ENCODE measurements at places on chromosomes 16 and 17.

DNA sequence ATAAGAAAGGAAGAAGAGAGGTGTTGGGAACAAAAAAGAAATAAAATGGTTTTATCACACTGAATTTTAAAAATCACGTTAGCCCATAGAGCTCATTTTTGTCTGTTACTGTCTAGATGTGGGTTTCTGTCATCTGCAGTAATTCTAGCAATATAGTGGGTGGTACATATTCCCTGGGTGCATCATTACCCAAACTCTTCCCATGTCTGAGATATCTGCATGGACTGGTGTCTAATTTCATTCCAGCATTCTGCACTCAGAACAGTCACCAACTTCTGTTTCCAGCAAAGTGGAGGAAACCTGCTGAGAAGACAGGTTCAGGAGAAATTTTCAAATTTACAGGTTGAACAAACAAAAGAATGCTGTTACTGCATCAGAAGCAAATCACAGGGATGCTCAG, 263.8 kb downstream of the CDH11 start:
- DNase-seq: no peak

DNA sequence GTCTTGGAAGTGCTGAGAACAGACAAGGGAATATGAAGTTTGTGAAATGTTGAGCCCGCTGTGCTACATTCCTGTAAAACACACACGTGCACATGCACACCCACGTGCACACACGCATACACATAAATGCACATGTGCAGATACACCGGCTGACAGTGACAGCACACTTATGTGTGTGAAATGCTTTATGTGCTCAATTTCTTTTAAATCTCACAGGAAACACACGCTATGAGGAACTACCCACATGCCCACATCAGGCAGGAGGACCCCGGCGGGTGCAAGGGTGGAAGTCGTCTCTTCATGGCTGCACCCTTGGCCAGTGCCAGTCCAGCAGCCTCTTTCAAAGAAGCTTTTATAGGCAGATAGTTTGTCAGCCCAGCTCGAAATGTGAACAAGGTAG, 561 bp upstream of the WFDC1 start:
- DNase-seq: no peak

DNA sequence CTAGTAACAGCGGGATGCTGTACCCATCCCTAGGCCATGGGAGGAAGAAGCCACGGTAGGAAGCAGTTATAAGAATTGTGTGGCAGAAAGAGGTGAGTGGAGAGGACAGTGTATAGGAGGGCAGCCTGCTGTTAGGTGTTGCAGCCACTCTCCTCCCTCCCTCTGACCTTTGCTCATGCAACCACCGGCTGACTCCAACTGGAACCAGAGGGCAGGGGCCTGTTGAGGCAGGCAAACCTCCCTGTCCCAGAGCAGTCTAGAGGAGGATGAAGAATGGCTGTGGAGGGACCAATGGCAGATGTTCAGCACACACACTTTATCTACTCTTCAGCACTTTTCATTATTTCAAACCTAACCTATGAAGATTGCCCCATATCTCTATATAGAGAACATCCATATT, 2.2 kb downstream of the TXNL4B start:
- DNase-seq: no peak

- DNase-seq: no peak
Measured at GRCh38 chr16:83533193-83533592, 274.6 kb upstream of the HSBP1 start.

- DNase-seq: no peak
Measured at GRCh38 chr17:47210105-47210504, 957 bp downstream of the MYL4 start.

GRCh38 chr17:32786169-32786568, 90.8 kb downstream of the MYO1D start:
- no peak for DNase-seq

DNA sequence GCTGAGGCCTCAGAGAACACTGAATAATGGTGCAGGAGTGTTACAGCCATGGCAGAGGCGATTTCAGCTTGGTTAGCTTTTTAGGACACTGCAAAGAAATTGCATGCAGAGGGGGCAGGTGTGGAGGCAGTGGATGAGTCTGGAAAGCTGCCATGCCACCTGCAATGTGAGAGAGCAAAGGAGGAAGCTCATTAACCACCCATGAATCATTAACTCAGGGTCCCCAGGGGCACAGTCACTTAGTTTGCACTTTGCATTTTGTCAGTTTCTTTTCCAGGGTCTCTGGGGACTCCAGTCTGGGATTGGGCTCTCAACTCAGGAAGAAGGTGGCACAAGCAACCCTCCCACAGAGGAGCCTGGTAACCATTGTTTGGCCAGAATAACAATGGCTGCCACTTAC, 132.9 kb downstream of the USP31 start:
- no peak for DNase-seq

- no peak for DNase-seq
Measured at GRCh38 chr17:49928837-49929475, 40.0 kb upstream of the DLX4 start.

DNA sequence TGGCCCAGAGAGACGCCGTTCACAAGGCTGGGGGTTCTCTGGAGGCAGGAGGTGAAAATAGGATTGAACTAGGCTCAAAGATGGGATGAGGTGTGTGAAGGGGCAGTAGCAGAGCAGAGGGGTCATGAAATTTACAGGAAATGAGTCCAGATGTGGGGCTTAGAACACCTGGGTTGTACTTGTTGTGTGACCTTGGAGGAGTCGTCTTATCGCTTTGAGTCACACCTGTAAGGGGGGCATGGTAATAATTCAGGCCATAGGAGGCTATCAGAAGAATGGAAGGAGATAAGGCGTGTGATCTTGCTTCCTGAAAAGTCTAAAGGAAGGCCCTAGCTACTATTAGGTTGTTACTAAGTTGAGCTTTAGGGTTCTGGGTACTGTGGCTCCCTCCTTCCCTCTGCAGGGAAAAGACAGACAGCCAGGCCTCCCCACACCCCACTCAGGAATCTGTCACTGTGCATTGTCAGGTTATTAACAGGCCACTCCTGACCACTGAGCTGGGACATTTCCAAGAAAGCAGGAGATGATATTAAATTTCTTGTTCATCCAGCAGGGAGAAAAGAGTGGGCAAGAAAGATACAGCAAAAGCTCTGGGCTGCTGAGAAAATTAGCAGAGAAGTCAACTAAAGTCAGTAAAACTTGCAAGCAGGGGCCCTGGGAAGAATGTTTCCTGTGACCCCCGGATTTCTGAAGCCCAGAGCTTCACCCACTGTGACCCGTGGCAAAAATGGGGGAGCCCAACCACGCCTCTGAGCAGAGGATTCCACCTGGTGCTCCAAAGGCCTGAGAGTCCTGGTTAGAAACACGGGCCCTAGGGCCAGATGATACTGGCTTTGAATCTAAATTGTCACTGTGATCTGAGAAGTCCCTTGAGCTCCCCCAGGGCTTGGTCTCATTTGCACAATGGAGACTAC, 6.0 kb upstream of the CDC42EP4 start:
- no peak for DNase-seq

- DNase-seq: no peak
Measured at GRCh38 chr17:52154466-52154865, 4.0 kb downstream of the CA10 start.

DNA sequence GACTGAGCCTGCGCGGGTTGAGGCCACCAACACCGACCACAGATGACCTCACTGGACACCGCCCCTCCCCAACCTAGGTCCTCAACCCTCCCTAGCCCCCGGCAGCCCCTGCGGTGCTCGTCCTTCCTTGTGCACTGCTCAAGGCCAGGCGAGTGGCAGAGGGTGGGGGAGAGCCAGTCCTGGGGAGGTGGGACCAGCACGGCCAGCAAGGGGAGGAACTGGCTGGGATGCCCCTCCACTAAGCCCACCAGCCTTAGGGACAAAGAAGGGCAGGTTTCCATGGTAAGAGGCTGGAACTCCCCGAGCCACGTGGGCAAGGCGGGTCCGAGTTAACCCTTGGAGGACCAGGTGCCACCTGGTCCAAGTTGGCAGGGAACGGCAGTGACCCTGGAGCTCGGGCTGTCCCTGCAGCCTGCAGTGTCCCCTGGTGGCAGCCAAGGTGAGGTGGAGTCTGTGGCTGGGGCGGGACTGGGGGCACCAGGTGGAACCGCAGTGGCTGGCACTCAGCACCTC, 9.2 kb downstream of the FSCN2 start:
- no peak for DNase-seq

GRCh38 chr16:968620-969019, 2.2 kb downstream of the LMF1 start:
- no peak for DNase-seq

GRCh38 chr16:3577302-3577752, at the start of gene NLRC3:
Gene NLRC3 (minus strand): TSS chr16:3577403. CDS start chr16:3565036, 12,367 bp downstream.
- DNase-seq: peak; percentile 23

- DNase-seq: no peak
Measured at GRCh38 chr16:23132775-23133463, 16.3 kb downstream of the USP31 start.

- no peak for DNase-seq
Measured at GRCh38 chr16:25896411-25896810, 204.7 kb downstream of the HS3ST4 start.

- DNase-seq: no peak
Measured at GRCh38 chr17:82029391-82029790, 2.1 kb upstream of the RAC3 start.

GRCh38 chr17:4938069-4938491, 1.8 kb downstream of the SLC25A11 start:
- DNase-seq: no peak

GRCh38 chr17:71118039-71118438, 948.7 kb downstream of the KCNJ2 start:
- DNase-seq: no peak

DNA sequence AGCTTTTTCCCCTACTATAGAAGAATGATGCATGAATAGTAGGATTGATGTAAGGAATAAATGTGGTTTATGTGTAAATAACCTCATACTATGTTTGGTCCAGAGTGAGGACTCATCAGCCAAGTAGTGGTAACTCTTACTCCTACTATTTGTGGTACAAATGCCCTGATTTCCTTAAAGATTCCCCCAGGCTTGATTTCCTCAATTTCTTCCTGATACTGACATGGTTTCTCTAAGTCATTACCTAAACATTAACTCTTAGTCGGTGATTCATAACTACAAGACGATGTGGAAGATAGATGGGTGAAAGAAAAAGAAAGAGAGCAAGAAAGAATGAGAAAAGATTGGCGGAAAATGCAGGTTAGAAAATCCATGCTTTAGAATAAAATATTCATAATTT, 17.2 kb upstream of the MYOCD start:
- DNase-seq: no peak

GRCh38 chr16:1993731-1994131, 4.0 kb downstream of the SYNGR3 start:
- no peak for DNase-seq

DNA sequence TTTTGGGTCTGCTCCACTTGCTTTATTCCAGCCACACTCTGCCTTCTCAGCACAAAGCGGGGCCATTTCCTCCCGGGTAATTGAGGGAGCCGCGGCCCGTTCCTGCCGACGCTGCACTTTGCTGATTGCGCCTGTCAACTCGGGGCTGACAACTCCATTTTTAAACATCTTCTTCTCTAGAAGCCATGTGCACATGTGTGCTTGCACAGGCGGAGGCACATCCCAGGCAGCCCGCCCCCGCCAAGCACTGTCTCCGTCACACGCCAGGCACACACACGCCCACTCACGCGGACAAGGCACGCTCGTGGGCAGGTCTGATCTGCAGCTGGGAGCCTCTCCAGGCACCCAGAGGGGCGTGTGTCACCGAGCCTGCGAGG, 63.2 kb downstream of the ENGASE start:
- no peak for DNase-seq

DNA sequence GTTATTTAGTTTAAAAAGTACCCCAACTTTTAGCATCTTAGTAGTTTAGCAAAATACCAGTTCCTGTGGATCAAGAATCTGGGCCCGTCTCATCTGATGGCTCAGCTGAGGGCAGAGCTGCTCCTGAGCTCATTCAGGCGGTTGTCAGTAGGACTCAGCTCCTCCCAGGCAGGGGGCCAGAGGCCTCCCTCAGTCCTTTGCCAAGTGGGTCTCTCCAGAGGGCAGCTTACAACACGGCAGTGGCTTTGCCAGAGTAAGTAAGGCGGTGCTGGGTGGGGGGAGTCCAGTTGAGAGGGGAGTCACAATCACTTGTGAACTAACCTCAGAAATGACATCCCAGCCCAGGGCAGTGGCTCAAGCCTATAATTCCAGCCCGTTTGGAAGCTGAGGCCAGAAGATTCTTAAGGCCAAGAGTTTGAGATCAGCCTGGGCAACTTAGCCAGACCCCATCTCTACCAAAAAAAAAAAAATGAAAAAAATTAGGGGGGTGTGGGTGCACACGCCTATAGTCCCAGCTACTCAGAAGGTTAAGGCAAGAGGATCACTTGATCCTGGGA, 81.5 kb upstream of the MED9 start:
- DNase-seq: no peak

DNA sequence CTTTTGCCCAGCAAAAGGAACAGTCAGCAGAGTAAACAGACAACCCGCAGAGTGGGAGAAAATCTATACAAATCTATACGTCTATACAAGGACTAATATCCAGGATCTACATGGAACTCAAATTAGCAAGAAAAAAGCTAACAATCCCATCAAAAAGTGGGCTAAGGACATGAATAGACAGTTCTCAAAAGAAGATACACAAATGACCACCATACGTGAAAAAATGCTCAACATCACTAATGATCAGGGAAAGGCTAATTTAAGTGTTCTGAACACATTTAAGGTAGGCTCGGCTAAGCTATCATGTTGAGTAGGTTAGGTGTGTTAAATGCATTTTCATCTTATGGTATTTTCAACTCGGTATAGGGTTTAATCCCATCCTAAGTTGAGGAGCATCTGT, 598.0 kb downstream of the WWOX start:
- DNase-seq: no peak
